NCI-H187 (cell line): ENCODE measurements at places on chromosomes 3 and 15.

- no peak for DNase-seq
These were observed 35.9 kb upstream of the SPRED1 start for GRCh38 chr15:38216763-38217162.

DNA sequence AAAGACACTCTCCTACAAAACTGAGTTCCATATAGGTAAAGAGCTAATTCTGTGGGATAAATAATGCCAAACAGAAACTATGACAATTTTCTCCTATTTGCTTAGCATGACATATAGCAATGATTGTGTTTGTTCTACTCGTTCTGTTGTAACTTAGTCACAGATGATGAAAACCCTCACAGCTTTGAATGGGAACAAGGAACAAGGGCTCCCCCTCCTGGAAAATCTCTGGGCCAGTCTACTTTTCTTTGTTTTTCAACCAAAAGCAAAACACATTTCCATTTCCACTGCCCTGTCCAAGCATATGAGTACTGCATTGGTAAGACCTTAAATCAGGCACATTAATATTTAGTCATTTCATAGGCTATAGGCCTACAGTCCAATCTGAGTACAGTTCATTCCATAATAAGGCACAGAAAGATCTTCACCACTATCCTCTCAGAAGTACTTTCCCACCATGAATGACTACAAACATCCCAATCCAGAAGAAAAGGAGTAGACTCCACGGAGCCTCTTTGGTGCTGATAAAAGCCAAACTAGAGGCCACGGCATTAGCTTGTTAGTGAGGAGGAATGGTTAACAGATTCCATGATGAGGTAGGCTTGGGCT, 67.1 kb downstream of the ATP8B4 start:
- no peak for DNase-seq

- DNase-seq: no peak
These were observed 272.8 kb upstream of the TTC14 start for GRCh38 chr3:180329187-180329586.

GRCh38 chr15:84082739-84083138, 152.8 kb upstream of the GOLGA6L4 start:
- DNase-seq: no peak

GRCh38 chr15:93028632-93029213, 60.3 kb downstream of the RGMA start:
- no peak for DNase-seq

DNA sequence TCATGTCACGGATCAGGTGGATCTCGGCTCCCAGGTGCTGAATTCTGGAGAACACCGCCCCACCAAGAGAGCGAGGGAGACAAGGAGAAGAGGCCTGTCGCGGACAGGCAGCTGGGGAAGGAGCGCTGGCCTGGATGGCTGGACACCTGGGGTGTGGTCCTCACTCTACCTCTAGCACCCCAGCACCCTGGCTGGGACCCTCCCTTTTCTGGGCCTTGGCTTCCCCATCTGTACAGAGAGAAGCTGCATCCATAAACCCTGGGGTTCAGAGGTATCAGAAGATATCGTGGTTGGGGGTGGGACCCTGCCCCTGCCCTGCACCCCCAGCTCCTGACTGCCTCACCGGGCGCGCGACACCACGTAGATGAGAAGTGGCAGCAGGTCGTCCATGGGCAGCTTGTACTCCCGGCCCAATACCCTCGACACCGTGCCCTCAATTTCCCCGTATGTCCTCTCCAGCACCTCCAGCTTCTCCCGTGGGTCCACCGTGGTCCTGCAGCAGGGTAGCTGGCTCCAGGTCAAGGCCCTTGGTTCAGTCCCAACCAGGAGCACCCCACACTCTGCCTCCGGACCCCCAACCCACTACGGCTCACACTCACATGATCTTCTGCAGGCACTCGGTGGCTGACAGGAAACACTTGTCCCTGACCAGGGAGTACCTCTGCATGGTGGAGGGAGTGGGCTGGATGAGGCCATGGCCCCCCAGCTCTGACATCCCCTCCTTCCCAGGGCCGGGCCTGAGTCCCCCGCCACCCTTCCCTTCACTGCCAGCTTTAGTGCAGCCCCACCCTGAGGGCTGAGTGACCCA, 21.7 kb downstream of the ALS2CL start:
- no peak for DNase-seq

DNA sequence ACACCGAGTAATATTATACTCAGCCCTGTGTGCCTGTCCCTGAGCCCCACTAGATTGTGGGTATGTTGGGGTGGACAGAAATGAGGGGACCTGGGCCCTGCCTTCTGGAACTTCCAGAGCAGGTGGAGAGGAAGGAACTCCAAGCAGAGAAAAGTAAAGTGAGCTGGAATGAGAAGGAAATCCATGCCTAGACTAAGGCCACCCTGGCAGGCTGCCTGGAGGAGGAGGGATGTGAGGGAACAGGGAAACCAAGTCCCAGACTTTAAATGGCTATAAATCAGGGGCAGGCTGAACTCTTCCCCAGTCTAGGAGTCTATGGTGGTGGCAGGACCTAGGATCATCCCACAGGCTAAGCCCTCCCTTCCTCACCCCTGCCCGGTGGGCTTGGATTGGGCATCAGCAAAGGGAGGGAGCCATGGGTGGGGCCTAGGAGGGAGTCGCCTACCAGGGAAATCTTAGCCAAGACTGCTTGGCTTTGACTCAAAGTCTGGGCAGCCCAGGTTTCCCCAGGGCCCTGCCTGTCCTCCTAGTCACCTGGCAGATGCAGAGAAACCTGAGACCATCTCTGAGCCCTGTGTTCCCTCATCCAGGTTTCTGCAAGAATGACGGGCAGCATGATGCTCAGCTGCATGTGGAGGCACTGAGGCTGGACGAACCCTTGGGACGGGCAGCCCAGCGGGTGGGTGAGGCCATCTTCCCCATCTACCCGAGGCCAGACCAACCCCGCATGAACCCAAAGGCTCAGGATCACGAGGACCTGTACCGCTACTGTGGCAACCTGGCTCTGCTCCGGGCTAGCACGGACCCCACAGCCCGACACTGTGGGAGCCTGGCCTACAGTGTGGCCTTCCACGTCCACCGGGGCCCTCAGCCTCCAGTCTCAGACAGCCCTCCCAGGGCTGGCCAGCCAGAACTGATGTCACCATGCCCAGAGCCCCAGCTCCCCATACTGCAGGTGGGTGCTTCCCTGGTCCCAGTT, 15.6 kb upstream of the STRA6 start:
- no peak for DNase-seq

DNA sequence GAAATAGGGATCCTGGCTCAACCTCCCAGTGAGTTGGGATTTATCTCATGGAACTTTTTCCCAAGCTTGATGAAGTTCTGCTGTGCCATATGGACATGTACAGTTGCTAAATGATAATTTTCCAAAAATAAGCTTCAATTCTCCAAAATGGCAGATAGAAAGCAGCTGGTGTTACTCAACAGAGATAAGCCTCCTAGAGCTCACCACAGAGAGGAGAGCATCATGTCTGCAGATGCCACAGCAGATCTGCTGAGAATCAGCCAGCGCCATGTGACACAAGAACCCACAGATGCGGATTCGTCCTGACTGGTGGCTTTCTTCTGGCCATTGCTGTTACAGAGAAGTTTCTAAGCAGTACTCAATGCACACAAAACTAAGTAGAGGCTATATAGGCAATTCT, 50.6 kb downstream of the AGTR1 start:
- DNase-seq: no peak

DNA sequence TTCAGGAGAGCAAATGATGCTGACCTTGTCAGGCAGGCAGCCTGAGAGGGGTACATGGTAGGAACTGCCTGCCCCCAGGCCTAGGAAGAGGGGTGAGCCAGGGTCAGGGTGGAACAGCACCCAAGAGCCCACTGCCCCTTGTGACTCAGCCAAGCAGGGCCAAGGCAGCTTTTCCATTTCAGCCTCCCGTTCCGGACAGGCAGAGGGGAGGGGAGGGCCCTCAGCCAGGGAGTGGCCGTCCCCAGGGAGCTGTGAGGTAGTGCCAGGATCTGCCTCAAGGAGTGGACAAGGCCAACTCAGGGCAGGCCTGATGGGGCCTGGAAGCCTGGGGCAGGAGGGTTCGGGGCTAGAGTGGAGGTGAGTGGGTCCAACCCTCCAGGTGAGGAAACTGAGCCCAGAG, 5.1 kb upstream of the ANKRD63 start:
- DNase-seq: no peak

DNA sequence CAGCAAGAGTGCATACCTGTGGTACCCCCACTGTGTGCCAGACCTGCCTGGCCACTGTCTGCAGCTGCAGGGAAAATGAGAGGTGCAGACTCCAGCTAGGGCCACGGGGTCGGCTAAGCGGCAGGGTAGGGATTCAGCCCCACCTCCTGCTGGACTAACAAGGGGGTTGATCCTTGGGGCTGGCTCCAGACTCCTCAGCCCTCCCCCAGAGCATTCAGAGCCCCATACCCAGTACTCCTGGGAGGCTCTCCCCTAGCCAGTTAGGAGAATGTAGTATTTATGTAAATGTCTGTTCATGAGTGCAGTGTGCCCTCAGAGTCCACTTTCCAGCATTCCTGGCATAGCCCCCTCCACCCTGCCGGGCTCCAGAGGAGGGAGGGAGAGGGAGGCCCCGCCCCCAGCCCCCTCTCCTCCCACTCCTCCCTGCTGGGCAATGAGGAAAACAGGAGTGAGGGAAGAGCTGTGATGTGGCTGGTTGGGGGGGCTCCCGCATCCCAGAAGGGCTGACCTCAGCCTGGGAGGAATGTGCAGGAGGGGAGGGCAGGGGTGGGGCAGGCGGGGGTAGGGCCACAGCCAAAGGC, 4.5 kb upstream of the SEMA3B start:
- no peak for DNase-seq

DNA sequence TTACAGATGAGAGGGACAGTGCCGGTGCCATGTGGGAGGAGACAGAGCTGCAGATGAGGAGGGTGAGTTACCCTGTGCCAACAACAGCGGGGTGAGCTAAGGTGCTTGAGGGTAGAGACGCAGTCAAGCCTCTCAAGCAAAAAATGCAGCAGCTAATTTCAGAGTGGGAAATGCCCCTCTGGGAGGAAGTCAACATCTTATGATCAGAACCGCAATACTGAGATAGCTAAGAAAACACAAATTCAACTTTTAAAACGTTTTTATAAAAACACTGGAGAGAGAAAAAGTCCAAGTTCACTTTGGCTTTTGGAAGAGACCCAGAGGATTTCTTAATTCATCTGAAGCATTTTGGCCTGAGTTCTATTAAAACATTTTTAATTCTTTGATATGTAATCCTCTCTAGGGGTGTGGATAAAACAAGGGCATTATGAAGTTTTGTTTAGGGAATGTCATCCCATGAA, 319.2 kb downstream of the SLC9A9 start:
- no peak for DNase-seq

- no peak for DNase-seq
These were observed 31.5 kb downstream of the NGLY1 start for GRCh38 chr3:25751725-25752124.

DNA sequence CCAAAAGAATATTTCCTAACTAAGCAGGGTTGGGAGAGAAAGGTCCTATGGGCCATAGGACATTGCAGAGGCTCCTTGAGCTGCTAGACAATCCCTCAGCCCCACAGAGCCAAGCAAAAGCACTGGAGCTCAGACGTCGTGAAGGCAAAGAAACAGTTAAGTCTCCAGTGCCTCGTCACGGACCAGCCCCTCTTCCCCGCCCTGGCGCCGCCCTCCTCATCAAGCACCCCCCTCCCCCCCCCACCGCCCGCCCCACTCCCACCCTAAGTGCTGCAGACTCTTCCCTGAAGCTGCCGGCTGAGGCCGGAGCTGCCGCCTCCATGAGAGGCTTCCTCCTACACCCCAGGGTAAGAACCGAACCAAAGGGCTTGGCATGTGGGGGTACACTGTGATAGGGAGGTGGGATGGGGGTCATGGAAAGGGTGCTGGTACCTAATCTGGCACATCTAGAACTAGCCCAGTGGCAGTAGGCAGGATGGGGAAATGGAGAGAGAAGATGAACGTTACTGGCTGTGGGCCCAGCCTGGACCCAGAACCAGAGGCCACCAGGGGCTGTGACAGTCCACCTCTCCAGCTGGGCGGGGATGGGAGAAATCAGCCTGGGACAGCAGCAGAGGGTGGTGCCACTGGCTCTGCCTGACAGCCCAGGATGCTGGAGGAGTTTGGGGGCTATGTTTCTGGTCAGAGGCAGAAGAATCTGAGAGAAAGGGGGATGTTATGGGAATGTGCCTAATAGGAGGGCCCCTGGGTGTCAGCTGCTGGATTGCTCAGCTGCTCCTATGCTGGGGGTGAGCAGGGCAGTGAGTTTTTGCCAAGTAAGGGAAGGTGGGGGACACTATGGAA, at the start of gene MAP1A:
Gene MAP1A (plus strand): TSS at position 255 of the 843 bp plus-strand sequence. CDS start 3,866 bp downstream, outside the sequence.
- no peak for DNase-seq

DNA sequence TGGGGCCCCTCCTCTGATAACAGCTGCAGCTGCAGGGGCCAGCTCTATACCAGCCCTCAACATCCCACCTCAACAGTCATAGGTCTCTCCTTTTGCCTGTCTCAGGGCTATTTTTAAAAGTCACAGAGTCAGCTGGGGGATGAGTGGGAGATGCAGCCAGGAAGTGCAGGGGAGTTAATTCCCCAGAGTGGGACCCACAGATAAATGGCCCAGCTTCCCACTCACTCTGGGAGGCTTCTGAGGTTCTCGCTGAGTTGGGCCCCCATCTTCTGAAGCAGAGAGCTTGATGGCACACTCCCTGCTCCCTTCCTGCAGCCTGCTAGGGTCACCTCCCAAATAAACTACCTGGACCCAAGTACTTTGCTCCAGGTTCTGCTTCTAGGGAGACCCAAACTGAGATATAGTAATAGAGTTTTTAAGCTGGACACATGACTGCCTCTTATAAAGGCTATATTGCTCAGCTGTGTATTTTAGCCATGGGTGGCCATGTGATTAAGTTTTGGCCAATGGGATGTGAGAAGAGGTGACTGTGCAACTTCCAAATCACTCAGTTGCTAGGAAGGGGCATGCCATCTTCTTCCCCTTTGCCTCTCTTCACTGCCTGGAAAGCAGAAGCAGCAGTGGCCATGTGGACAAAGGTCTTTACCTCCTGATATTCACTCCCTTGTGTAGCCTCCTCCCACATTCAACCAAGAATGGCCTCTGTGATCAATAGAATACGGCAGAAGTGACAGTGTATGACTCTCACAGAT, 15.5 kb upstream of the VIPR1 start:
- DNase-seq: no peak

GRCh38 chr15:90869140-90869541, 753 bp downstream of the FURIN start:
- no peak for DNase-seq

DNA sequence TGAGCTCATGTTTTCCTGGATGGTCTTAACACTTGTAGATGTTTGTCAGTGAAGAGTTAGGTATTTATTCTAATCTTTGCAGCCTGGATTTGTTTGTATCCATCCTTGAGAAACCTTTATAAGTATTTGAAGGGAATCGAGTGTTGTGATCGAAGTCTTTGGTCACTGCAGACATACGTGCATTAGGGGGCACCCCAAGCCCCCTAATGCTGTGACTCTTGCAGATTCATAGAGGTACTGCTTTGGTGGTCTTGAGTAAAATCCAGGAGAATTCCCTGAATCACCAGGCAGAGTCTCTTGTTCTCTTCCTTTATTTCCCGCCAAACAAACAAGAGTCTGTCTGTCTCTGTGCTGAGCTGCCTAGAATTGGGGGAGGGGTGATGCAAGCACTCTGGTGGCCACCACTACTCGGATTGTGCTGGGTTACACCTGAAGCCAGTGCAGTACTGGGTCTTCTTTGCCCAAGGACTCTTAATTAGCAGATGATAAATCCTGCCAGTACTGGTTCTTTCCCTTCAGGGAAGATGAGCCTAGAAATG, 170.5 kb upstream of the POU1F1 start:
- DNase-seq: no peak
